Panc1 (cell line): ENCODE measurements at places on chromosomes 12 and 14. TPM values are rescaled to one million over a fixed set of nuclear protein-coding genes. Genes with fewer than 3 reads are reported as not detected.

- H3K36me3 ChIP-seq: no peaks in the 10 kb centered on the region
- H3K27ac ChIP-seq: peak overlapping the region; percentile 57
- H3K4me3 ChIP-seq: no peak overlapping the region
- no peaks in the 10 kb centered on the region for H3K27me3 ChIP-seq
- DNase-seq: no peak
These were observed 84.1 kb upstream of the RESF1 start for GRCh38 chr12:31874961-31875608.

DNA sequence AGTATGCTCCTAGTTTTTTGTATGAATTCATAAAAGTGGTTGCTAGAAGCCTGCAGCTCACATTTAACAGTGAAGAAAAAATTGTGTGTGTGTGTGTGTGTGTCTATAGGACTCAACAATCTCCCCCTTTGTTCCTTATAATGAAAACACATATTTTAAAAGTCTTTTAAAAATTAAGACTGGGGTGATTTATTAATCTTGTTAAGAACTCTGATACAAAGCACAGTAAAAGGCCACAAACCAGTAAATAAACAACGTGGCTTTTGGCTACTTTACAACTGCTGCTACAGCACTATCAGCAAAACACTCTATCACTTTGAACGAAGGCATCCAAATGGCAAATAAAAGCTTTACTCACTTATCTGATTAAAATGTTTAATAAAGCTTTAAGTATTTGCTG is 594 bp upstream of the VCPKMT start:
- peak overlapping the region; percentile 97 for H3K27ac ChIP-seq
- peaks cover 8% of the 10 kb centered on the region for H3K4me1 ChIP-seq
- peaks cover 20% of the 10 kb centered on the region for H3K36me3 ChIP-seq

DNA sequence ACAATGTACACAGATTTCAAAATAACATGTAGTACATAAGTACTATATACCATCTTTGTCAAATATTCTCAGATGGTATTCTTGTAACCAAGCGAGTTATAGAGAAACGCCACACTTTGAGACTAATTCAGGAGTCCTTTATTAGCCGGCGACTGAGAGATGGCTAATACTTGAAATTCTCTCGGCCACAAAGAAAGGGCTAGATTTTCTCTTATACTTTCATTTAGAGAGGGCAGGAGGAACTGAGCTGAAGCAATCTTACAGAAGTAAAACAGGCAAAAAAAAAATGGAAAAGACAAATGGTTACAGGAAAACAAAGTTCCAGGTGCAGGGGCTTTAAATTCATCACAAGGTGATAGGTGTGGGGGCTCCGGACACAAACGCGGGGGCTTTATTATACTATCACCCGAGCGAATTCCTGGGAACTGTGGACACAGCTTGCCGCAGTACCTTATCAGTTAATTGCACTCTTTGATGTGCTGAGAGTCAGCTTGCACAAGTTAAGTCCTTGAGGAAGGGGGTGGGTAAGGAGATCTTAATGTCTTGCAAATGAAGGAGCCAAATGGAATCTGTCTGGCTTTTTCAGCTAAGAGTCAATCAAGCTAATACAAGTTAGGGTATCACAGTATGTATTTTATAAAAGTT is 382.3 kb downstream of the KCNH5 start:
- DNase-seq: no peak
- no peaks in the 10 kb centered on the region for H3K4me1 ChIP-seq
- H3K27me3 ChIP-seq: no peaks in the 10 kb centered on the region
- H3K27ac ChIP-seq: no peak overlapping the region

DNA sequence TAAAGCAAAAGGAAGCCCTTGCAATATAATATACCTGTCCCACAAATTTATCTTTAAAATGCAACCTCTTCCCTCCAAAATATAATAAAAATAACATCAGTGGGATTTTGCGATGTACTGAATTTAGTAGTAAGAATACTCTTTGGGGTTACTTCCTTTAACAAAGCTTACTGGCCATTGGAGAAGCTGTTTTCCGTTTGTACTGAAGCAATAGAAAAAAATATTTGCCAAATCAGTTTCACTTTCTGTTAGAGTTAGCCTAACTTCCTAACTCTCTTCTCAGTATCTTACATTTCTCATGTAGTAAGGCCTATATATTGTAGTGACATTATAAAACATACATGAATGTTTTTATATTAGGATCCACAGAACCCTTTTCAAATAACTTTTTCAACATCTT is 3.7 kb downstream of the MAX start:
- H3K36me3 ChIP-seq: peaks cover 6% of the 10 kb centered on the region
- no peak for DNase-seq
- H3K27me3 ChIP-seq: no peaks in the 10 kb centered on the region
- peaks cover 6% of the 10 kb centered on the region; the same call in 1 of the 2 replicates for H3K4me1 ChIP-seq
- no peak overlapping the region for H3K4me3 ChIP-seq

GRCh38 chr12:53735556-53735955 is 8.3 kb upstream of the CALCOCO1 start:
- peaks cover 2% of the 10 kb centered on the region; the same call in 1 of the 2 replicates for H3K4me1 ChIP-seq
- H3K4me3 ChIP-seq: no peak overlapping the region
- DNase-seq: no peak
- H3K27me3 ChIP-seq: no peaks in the 10 kb centered on the region
- no peaks in the 10 kb centered on the region for H3K36me3 ChIP-seq
- no peak overlapping the region for H3K27ac ChIP-seq

GRCh38 chr14:18688346-18688745 is 87.4 kb downstream of the OR11H12 start:
- no peak overlapping the region for H3K27ac ChIP-seq
- no peaks in the 10 kb centered on the region for H3K4me1 ChIP-seq
- no peaks in the 10 kb centered on the region for H3K27me3 ChIP-seq
- no peak overlapping the region for H3K4me3 ChIP-seq

DNA sequence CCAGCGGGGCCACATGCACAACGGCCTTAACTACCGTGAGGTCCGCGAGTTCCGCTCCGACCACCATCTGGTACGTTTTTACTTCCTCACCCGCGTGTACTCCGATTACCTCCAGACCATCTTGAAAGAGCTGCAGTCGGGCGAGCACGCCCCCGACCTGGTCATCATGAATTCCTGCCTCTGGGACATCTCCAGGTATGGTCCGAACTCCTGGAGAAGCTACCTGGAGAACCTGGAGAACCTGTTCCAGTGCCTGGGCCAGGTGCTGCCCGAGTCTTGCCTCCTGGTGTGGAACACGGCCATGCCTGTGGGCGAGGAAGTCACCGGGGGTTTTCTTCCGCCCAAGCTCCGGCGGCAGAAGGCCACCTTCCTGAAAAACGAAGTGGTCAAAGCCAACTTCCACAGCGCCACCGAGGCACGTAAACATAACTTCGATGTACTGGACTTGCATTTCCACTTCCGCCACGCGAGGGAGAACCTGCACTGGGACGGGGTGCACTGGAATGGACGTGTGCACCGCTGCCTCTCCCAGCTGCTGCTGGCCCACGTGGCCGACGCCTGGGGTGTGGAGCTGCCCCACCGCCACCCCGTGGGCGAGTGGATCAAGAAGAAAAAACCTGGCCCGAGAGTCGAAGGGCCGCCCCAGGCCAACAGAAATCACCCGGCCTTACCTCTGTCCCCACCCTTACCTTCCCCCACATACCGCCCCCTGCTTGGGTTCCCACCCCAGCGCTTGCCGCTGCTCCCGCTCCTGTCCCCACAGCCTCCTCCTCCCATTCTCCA is 155.7 kb upstream of the AMIGO2 start:
- no peaks in the 10 kb centered on the region for H3K4me1 ChIP-seq
- H3K27me3 ChIP-seq: no peaks in the 10 kb centered on the region
- DNase-seq: no peak
- H3K36me3 ChIP-seq: no peaks in the 10 kb centered on the region
- H3K4me3 ChIP-seq: no peak overlapping the region

DNA sequence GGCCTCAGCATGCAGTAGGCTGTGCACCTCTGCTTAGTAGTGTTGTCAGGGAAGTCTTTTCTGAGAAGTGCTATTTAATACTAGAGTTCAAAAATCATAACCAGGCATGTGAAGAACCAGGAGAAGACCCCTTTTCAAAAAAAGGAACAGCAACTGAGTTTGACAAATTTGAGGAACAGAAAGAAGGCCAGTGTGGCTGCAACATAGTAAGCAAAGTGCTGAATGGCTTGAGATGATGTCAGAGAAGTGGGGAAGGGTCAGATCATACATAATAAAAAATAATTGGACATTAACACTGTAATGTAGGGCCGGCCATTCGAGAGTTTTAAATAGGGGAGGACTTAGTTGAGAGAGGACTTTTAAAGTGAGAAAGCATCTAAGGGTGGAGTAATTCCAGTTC is 11.1 kb upstream of the CNTN1 start:
- no peak overlapping the region for H3K27ac ChIP-seq
- DNase-seq: no peak
- H3K4me3 ChIP-seq: no peak overlapping the region
- no peaks in the 10 kb centered on the region for H3K27me3 ChIP-seq

The KLRD1 gene
- not detected for total RNA-seq

The MMP17 gene
- 30.0 TPM for total RNA-seq

The DNAAF2 gene
- 8.2 TPM for total RNA-seq

The CLEC1A gene
- 0.41 TPM for total RNA-seq

The PMCH gene
- not detected for total RNA-seq

The CRACR2A gene
- total RNA-seq: 0.92 TPM
